ENCODE measurements at places on chromosomes 7 and 10.

DNA sequence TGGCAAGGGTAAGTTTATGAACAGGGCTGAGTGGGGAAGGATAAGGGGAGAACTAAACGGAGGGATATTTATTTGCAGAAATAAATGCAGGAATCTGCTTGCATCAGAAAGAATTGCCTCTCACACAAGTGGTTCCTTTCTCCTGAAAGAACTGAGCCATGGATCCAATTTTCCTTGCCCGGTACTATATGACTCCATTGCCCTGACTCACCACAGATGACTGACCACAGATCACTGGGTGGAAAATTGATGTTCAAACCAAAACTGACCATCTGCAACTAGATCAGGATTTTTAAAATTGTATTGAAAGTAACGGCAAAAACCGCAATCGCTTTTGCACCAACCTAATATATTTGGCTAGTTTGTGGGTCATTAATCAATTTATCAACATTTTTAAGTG is 6.2 kb upstream of the MACC1 start:
- DNase-seq: no peak

DNA sequence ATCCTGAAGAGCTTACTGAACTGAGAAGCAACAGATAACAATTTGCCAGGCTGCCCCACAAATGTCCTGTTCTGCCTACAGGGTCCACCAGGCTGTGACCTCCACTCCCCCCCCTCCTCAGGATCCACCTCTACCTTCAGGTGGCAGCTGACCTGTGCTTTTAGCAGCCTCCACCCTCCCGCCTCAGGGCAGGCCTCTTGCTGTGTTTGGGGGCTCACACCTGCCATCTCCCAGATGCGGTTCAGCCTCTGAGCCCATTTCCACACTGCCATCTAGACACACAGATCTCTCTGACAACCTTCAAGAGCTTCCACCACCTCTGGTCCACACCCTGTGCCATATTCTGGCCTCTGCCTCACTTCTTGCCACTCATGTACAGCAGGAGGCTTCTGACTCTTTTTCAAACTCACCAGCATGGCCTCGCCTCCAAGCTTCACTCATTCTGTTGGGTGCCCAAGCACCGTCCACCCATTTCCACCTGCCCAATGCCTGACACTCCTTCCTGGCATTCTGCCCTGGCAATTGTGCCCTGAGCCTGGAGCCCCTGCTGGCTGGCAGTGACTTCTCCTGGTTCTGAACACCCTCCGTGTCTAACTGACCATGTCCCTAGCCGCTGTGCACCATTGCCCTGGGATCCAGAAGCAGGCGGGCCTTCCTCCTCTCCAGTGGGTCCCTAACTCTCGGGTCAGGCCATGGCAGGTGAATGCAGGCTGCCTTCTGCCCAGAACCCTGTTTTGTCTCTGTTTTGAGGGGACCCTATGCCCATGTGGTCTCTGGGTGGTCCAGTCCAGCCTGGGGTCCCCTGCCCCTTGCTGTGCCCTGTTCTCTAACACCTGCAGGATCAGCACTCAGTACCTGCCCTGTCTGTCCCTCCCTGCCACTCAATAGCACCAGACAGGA is 18.5 kb downstream of the TMEM72 start:
- peak; percentile 34 for DNase-seq

GRCh38 chr7:95886501-95887090 is 114.2 kb downstream of the DYNC1I1 start:
- no peak for DNase-seq

- peak; percentile 41 for DNase-seq
Observed at GRCh38 chr7:10939237-10939910, 34.3 kb upstream of the PHF14 start.

GRCh38 chr10:43903451-43903850 is 254.8 kb upstream of the ZNF32 start:
- DNase-seq: no peak

DNA sequence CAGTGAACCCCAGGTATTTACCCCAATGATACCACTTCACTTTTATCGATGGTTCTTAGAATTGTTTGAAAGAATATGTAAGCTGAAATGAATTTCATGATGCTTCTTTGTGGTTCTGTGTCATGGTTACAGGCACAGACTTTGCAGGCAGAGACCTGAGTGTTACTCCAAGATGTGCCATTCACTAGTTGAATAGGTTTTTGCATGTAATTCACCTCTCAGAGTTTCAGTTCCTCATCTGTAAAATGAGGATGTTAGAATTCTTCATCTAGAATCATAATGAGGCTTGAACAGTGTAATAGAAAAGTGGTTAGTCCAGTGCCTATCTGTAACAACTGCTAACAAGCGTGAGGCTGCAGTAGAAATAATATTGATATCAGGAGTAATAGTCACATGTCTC is 54.6 kb downstream of the VSTM2A start:
- DNase-seq: no peak

DNA sequence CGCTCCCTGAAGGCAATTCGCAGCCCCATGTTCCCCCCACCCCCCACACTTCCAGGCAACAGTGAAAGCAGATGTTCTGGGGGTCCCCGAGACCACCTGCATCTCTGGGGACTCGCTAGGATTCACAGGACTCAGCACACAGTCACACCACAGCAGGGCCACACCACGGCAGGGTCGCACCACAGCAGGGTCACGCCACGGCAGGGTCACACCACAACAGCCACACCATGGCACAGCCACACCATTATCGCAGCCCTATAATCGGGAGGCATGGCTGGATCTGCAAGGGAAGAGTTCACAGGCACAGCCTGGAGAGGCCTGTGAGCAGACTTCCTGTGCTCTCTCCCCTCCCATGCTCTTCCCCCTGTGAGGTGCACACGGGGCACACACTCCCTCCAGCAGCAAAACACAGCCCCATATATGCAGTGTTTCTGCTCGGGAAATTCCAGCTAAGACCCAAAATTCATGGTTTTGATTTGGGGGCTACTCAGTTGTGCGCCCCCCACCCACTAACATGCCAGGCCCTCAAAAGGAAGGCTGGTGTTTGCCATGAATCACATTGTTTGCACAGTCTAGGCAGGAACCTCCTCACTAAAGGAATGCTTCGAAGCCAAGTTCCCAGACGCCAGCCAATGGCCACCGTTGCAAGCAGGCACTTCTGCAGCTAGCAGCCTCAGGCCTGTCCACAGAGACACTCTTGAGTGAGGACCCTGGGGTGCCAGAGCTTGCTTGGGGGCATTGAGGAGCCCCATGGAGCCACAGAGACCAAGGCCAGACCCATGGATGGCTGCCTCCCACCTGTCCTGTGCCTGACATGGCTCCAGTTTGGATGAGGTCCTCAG is 7.0 kb upstream of the DPYSL4 start:
- no peak for DNase-seq

DNA sequence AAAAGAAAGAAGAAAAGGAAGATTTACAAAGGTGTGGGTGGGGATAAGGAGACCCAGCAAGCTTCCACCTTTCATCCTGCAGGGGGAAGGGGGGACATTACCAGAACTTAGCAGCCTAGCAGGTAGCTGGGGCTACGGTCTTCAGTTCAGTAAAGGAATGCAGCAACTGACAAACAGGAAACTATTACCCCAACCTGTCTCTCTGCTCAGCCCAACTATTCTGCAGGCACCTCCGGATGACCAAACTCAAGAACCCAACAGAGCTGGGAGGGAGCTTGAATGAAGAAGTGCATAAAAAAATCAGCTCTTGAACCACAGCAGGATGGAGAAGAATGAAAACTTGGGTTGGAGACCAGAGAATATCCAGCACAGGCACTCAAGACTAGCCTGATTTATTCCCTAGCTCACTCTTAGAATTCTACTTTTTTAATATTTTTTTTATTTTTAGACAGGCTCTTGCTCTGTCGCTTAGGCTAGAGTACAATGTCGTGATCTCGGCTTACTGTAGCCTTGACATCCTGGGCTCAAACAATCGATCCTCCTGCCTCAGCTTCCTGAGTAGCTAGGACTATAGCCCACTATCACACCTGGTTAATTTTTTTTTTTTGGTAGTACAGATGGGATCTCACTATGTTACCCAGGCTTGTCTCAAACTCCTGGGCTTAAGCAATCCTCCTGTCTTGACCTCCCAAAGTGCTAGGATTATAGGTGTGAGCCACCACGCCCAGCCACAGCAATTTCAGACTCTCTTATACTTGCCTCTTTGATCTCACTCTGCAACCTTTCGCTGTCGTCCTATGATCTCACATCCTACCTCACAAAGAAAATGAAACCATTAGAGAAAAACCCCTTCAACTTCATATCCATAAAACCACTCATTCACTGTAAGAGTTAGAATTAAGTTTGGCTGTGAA is 18.5 kb upstream of the C10orf67 start:
- peak; percentile 59 for DNase-seq

DNA sequence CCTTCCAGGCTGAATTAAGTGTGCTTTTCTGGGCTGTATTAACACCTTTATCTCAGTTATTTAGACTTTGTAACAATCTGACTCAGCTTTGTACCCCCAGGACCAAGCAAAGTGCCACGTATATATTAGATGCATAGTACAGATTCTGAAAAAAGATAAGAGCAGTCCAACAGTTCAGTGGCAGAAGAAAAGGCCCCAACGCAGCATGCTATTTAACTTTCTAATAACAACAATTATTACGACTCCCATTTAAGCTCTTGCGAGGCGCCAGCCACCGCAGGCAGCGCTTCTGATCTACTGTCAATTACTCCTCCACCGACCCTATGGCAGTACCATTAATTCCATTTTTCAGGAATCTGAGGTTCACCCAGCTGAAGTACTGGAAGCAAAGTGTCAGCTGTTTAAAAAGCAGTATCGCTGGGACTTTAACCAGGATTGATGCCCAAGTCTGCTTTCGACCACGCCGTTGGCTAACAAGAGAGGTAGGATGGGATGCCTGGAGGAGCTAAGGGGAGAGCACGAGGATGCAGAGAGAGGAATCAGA is 638 bp downstream of the LIPA start:
- DNase-seq: no peak

DNA sequence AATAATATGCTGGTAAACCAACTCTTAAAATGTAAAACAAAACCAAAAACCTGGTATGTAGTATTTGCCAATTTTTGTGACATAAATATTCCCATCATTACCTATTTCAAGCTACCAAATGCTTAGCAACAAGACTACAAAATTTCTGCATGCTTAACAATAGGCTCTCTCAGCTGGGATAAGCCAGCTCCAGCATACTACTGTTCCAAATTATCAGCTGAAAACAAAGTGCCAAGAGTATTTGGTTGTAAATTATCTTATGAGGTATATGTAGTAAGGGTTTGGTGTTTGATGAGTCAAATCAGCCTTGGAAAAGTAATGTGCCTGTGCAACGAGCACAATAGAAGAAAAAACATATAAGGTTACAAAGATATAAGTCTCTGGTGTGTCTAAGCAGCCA is 263.2 kb downstream of the HGF start:
- DNase-seq: no peak

GRCh38 chr10:18737841-18738240 is 78.6 kb downstream of the ARL5B start:
- no peak for DNase-seq

- DNase-seq: no peak
Observed at GRCh38 chr10:2734603-2735002, 332.7 kb upstream of the PFKP start.

GRCh38 chr10:115094416-115095140 is 1.4 kb downstream of the ATRNL1 start:
- no peak for DNase-seq

GRCh38 chr10:3904419-3904960 is 119.5 kb upstream of the KLF6 start:
- DNase-seq: no peak

GRCh38 chr10:94224656-94225055 is 138.1 kb downstream of the NOC3L start:
- DNase-seq: no peak

- no peak for DNase-seq
Observed at GRCh38 chr7:28003408-28003807, 177.2 kb downstream of the JAZF1 start.

GRCh38 chr10:121577568-121577967 is 20.7 kb downstream of the FGFR2 start:
- DNase-seq: no peak

DNA sequence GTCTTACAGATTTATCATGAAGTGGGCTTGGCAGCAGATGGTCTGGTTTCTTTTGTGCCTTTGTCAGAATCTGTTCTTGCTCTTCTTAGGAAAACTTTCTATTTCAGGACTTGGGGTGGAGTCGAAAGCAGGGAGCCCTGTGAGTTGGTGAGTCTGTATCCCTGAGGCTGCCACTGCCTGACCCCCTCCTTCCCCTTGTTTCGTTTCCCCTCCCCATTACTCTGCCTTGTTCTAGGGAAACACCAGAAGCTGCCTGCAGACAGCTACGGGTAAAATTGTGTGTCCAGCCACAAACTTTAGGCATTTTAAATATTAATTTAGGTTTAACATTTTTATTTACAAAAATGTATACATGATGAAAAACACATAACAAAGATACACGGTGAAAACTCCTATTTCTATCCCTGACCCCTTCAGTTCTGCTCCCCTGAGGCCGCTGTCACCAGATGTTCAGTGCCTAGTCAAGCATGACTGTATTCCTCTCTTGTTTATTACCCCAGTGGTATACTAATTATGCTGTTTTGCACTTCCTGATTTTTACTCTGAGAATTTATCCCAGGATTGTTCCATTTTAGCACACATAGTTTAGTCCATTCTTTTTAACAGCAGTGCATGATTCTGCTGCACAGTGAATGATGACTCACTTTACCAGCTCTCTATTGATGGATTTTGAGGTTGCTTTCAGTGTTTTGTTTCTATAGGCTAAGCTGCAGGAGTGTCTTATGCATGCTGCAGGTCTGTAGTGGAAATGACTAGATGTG is 9.1 kb downstream of the TSPAN14 start:
- peak; percentile 45 for DNase-seq

- no peak for DNase-seq
Observed at GRCh38 chr7:122651451-122651850, 47.5 kb downstream of the RNF133 start.

DNA sequence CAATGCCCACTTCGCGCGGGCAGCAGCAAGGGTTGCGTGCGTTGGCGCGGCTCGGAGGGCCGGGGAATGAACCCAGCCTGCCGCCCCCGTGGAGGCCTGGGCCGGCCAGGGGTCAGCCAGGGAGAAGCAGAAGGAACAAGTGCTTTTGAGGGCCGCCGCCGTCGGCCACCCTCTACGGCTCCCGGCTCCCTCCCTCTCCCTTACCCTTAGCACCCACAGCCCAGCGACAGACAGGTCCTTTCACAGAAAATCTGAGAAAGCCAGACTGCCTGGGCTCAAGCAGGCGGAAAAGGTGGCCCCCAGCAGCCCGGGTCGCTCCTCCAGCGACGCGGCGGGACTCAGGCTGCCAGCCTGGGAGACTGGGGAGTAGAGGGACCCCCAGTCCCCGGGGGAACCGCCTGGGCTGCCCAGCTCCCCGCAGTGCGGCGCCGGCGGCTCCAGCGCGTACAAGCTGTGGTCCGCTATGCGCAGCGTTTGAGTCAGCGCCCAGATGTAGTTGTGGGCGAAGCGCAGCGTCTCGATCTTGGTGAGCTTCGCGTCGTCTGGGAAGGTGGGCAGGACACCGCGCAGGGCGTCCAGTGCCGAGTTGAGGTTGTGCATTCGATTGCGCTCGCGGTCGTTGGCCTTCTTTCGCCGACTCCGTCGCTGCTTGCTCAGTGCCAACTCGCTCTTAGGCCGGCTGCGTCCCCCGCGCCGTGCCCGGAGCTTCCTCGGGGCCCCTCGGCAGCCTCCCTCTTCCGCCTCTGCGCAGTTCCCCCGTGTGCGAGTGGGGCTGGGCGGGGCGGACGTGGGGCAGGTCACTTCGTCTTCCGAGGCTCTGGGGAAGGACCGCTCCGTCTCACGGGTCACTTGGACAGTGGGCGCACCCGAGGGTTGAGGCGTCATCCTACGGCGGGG is 815 bp downstream of the NEUROG3 start:
- DNase-seq: peak; percentile 54

GRCh38 chr7:15556339-15557105 is 5.3 kb downstream of the AGMO start:
- DNase-seq: no peak

GRCh38 chr7:1341361-1342089 is 108.9 kb downstream of the UNCX start:
- DNase-seq: no peak
